Astrocyte (in vitro differentiated cells and primary cell): ENCODE measurements at places on chromosomes 2 and 18. TPM values are rescaled to one million over a fixed set of nuclear protein-coding genes. Genes with fewer than 3 reads are reported as not detected.
A peak's percentile ranks its signal among the peaks of the same experiment; 100 is the strongest.

DNA sequence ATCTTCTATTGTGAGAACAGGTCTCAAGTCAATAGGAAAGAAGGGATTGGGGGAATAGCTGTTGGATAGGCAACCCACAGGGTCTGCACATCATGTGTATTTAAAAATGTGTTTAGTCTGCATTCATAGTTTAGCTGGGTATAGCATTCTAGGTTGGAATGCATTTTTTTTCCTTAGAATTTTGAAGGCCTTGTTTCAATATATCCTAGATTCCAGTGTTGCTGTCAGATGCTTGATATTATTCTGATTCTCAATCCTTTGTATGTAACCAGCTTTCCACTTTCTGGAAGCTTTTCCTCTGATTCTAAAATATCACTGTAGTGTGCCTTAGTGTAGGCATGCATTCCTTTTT lies 9.0 kb upstream of the ATP8B1 start:
- H3K27ac ChIP-seq: peak overlapping the region; percentile 46
- H3K4me3 ChIP-seq: no peak overlapping the region
- peaks cover 33% of the 10 kb centered on the region for H3K4me1 ChIP-seq

DNA sequence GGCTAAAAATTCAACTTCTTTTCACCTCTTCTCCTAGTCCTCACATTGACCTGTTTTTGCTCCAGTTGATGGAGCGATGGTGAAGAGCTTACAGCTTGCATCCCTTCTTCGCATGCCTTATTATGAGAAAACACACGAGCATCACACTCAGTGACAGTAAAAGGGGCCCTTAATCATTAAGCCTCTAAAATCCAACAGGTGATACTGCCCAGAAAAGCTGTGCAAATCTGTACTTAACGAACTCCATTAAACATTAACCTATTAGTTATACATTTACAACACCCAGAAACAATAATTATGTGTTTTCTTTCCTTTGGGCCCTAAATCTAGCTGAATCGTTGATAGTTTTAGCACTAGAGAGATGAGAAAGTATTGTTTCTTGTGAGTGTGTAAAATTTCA lies 54.8 kb downstream of the LAMA1 start:
- H3K4me1 ChIP-seq: no peaks in the 10 kb centered on the region
- no peak for DNase-seq
- no peak overlapping the region for H3K4me3 ChIP-seq
- no peak overlapping the region for H3K27ac ChIP-seq
- H3K27me3 ChIP-seq: no peaks in the 10 kb centered on the region

- H3K4me3 ChIP-seq: no peak overlapping the region
- H3K27ac ChIP-seq: no peak overlapping the region
- H3K4me1 ChIP-seq: peaks cover 53% of the 10 kb centered on the region
- no peak for DNase-seq
- H3K36me3 ChIP-seq: no peaks in the 10 kb centered on the region
These were observed 87.3 kb downstream of the GLI2 start for GRCh38 chr2:120822933-120823332.

DNA sequence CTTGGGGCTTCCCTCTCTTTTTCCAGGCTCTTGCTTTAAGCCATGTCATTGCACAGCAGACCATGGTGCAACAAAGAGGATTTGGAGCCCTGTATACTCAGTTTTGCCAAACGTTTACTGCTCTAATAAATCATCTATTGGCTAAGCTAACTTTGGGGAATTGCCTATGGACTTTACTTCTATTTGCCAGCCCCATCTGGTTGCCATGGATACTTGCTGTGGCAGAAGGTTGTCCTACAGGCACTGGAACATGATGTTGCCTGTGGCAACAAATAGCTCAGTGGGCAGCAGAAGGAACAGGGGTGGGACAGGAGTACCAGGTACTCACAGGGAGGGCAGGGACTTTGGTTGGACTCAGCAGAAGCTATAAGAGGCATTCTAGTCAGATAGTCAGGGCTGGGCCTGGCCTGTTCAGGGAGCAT lies 129.7 kb downstream of the CCDC85A start:
- DNase-seq: no peak
- H3K27ac ChIP-seq: no peak overlapping the region

DNA sequence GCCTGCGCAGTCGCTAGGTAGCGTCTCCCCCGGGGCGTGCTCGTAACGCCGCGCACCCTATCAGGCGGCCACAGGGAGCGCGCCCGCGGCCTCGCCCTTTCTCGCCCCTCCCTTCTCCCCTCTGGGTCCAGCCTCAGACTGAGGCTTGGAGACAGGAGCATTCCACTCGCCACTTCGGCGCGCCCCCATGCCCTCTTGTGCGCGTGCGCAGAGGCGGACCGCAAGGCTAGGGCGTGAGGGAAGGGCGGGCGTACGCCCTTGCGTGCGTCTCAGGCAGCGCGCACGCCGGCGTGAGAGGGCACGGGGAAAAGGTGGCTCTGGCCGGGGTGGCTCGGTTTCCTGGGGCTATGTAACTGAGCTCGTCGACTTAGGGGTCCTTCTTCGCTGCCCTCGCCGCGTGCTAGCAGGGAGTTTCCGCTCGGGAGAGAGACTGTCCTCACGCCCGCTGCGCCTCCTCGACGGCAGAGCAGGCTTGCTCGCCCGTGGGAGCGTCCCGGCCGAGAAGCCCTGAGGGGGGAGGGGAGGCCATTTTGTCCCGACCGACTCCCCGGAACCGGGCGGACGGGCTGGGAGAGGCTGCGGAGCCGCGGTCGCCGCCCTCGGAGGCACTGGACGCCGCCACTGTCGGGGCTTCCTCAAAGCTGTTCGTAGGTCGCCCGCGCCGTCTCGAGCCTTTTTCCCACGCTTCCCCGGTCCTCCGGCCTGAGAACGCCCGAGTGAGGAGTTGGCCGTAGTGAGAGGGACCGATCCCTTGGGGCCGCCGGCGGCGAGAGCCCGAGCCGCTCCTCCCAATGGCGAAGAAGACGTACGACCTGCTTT lies at the start of gene RAB10:
Gene RAB10, plus strand, starts transcription at position 267 of the 819 bp plus-strand sequence. Its CDS starts 525 bp downstream, at position 792.
- H3K4me3 ChIP-seq: peak within 1 kb of the TSS; percentile 97
- DNase-seq: peak; percentile 94

GRCh38 chr2:177471990-177472389 lies 79.4 kb downstream of the AGPS start:
- H3K27me3 ChIP-seq: no peaks in the 10 kb centered on the region
- H3K4me3 ChIP-seq: no peak overlapping the region
- peaks cover 17% of the 10 kb centered on the region for H3K4me1 ChIP-seq
- H3K36me3 ChIP-seq: no peaks in the 10 kb centered on the region
- H3K27ac ChIP-seq: no peak overlapping the region
- no peak for DNase-seq

GRCh38 chr2:66576311-66576560 lies 141.3 kb downstream of the MEIS1 start:
- H3K36me3 ChIP-seq: no peaks in the 10 kb centered on the region
- H3K4me1 ChIP-seq: peaks cover 25% of the 10 kb centered on the region
- peaks cover 45% of the 10 kb centered on the region for H3K27me3 ChIP-seq
- no peak overlapping the region for H3K27ac ChIP-seq

- no peak overlapping the region for H3K4me3 ChIP-seq
- H3K27ac ChIP-seq: peak overlapping the region; percentile 29
- H3K27me3 ChIP-seq: peaks cover 4% of the 10 kb centered on the region
- H3K36me3 ChIP-seq: no peaks in the 10 kb centered on the region
- peaks cover 27% of the 10 kb centered on the region for H3K4me1 ChIP-seq
These were observed 124.7 kb upstream of the ZNF516 start for GRCh38 chr18:76619621-76620315.

GRCh38 chr18:21896732-21897336 lies 156.2 kb downstream of the MIB1 start:
- no peaks in the 10 kb centered on the region for H3K36me3 ChIP-seq
- no peak overlapping the region for H3K4me3 ChIP-seq
- H3K27ac ChIP-seq: no peak overlapping the region
- no peaks in the 10 kb centered on the region for H3K27me3 ChIP-seq

DNA sequence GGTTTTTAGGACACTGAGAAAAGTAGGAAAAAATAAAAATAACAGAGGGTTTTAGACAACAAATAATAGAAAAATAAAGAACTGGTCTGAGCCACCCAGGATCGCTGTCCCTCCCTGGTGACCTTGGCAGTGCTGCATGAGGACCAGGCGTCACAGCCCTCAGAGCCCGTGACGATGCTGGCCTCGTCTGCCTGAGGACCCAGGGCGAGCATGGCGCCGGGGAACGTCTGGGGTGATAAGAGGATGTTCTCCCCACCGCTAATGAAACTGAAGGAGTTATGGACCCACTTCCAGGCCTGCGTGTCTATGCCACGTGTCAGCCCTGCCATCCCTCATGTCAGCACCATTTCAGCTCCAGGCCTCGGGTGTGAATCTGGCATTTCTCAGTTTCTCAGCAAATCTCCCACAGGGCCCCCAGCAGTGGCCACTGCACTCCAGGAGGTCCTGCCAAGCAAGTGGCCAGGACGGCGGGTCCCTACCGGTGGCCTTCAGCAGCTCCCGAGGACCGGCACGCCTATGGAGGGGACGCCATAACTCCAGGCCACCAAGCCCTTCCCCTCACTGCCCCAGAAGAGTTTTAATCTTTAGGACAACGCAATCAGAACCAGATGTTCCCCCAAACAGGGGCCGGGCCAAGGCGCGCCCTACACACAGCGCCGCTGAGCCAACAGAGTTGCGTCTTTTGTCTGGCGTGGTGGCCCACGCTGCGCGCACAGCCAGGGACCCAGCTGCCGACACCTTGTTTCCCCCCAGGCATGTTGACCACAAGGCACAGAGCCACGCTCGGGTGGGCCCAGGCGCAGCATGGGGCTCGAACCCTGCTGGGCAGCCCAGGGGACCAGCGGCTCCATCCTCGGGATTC lies 179.7 kb downstream of the TWIST2 start:
- DNase-seq: no peak
- H3K4me1 ChIP-seq: peaks cover 10% of the 10 kb centered on the region
- H3K4me3 ChIP-seq: no peak overlapping the region

DNA sequence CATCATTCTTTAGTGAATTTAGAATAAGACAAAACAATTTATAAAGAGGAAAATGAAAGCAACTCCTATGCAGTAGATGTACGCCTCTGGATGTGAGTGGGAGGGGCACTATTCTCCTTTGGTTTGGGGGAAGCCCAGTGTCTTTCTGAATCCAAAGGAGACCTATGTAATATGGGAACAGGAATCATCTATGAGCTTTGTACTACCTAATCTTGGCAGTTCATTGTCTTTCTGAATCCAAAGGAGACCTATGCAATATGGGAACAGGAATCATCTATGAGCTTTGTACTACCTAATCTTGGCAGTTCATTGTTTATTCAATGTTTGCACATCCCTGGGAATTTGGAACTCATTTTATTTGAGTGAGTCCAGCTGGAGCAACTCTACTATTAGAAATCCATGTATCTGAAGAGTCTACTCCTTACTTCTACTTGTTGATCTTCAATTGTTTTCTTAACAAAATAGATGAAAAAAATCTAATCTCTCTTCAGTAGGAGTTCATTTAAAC lies 401.1 kb upstream of the LRATD1 start:
- no peak for DNase-seq
- no peaks in the 10 kb centered on the region for H3K4me1 ChIP-seq
- no peak overlapping the region for H3K27ac ChIP-seq

The C2orf78 gene
- total RNA-seq: not detected in 2 replicates

The USP40 gene
- total RNA-seq: 23.6 and 25.4 TPM in 2 replicates

The CCDC68 gene
- total RNA-seq: 2.2 and 2.4 TPM in 2 replicates
